NCI-H2081 (cell line): ENCODE measurements at places on chromosomes 1 and 21.

DNA sequence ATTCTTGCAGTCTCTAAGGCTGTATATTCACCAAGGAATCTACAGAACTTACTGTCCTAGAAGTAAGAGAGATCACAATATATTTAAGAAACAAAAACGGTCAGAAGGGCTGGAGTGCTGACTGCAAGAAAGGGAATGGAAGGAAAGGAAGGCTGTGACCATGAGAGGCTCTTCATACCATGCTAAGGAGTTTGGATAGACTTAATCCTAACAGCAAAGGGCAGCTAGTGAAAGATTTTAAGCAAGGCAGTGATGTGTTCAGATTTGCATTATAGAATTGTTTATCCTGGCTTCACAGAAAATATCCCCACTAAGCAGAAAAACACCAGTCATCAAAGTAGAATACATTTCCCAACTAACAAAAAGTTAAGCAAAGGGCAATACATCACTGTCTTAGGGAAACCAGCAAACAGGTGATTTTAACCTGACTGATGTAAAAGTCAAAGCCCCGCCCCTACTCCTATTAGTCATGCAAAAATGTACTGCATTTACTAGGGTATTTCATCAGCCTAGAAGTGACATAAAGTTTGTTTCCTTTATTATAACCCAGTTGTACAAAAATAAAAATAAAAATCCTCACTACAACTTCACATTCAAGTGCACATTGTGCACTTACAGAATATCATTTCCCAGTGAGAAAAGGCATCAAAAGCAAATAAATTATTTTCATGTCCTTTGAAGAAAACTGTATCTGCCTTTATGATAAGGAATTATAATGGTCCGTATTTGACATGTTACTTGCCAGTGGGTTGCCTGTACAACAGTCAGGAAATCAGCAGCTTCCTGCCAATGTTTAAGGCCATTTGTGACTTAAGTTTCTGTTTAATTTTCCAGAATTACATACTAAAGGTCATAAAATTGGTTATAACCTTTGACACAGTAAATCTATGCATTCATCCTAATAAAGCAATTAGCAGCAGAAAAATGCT is 17.2 kb downstream of the JAK1 start:
- DNase-seq = no peak

GRCh38 chr1:28917757-28918118 is 3.4 kb downstream of the EPB41 start:
- no peak for DNase-seq

DNA sequence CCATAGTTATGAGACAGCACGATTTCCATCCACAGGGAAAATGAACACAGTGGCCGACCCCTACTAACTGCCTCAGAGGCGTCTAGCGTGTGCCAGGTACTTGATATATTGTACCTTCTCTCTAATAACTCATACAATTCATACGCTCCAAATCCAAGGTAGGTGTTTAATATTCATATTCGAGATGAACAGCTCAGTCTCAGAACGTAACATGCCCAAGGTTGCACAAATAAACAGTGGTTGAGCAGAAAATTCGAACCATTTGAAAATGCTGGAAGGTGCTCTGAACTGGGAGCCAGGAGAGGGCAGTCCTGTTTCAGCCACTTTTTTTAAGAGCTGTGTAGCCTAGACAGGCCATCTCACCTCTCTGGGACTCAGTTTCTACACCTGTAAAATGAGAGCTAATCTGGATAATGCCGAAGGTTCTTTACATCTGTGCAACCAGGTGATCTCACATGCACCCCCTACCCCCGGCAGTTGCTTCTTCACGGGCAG is 7.9 kb downstream of the SLC45A3 start:
- DNase-seq = no peak

DNA sequence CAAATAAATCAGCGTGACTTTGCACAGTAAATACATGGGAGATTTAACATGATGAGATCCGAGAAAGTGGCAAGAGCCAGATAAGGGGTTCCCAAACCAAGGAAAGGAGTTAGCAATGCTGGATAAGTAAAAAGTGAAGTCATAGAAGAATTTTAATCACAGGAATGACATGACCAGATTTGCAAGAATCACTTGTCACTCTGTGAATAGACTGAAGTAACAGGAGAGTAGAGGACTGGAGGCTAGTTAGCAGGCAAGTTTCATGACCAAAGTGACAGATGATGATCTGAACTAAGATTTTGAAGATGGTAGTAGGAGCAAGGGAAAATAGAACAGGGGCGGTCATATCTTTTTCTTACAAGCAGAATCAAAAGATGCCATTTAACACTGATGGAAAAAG is 8.4 kb downstream of the CFH start:
- no peak for DNase-seq

- no peak for DNase-seq
Measured at GRCh38 chr21:42426876-42427480, 23.3 kb downstream of the UBASH3A start.

DNA sequence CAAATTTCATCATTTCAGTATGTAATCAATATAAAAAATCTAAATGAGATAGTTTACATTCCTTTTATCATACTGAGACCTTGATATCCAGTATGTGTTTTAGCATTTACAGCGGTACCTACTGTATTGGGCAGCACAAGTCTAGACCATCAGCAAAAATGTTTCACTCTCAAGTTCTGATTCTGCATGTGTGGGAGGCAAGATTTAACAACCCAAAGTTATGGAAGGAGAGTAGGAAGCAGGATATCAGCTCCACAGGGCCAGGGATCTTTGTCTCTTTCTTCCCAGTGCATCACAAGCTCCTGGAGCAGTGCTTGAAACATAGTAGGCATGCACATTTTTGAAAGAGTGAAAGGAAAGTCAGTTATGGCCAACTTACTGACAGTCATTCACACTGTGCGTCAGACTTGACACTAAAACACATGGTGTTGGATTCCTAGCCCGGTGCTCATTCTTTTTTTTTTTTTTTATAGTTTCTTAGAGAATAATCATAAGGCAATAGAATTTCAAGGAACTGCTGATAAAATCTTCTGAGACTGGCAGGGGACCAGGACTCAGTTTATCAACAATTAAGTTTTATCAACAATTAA is 6.1 kb downstream of the TENT5C start:
- DNase-seq = no peak

- DNase-seq = no peak
Measured at GRCh38 chr1:209249280-209249670, 334.2 kb upstream of the CAMK1G start.

GRCh38 chr21:35201288-35201687 is 152.2 kb upstream of the RUNX1 start:
- no peak for DNase-seq

DNA sequence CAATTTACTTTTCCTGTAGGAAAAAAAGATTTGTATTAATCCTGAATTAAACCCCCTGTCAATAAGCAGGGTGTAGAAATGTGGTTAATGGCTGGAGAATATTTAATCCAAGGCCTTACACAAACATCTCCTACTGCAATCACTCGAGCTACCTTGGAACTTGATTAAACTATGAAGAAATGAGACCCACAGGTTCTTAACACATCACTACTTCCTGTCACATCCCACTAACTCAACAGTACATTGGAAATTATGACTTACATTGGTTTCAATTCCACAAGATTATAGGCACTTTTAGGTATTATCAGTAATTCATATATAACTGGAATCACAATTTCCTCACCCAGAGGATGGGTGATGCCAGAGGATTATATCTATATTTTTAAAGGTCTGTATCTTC is 480.3 kb downstream of the MRPL39 start:
- no peak for DNase-seq

GRCh38 chr1:239891621-239892358 is 199.9 kb upstream of the FMN2 start:
- DNase-seq = no peak

- DNase-seq = no peak
Measured at GRCh38 chr1:108533351-108534083, 26.4 kb upstream of the EEIG2 start.

DNA sequence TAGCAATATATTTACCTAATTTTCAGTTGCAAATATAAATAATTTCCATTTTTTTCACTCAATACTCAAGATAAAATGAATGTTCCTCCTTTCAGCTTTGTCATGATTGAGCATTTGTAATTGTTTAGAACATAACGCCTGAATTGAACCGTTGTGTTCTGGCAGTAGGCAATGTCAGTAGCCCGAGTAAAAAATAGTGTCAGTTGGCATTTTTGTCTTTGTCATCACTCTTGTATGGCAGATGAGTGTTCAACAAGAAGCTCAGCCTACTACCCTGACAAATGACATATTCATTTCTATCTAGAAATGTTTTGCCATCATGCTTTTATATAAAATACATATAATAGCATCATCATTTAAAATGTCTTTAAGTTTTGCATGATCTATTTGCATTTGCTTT is 691.4 kb upstream of the NCAM2 start:
- DNase-seq = no peak

GRCh38 chr1:66396212-66396890 is 137.6 kb upstream of the SGIP1 start:
- DNase-seq = no peak

DNA sequence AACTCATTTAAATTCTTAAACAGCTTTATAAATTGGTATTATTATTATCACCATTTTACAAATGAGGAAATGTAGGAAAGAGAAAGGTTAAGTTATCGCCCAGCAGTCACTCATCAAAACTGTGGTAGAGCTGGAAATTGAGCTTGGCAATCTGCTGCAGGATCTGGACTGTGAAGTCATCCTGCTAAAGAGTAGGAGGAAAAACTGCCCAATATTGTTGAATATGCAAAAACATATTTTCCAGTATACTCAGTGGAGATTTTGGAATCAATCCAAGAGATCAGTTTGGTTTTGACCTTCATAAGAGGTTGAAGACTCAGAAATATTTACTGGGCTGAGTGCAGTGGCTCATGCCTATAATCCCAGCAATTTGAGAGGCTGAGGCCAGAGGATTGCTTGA is 16.9 kb upstream of the RC3H1 start:
- no peak for DNase-seq

DNA sequence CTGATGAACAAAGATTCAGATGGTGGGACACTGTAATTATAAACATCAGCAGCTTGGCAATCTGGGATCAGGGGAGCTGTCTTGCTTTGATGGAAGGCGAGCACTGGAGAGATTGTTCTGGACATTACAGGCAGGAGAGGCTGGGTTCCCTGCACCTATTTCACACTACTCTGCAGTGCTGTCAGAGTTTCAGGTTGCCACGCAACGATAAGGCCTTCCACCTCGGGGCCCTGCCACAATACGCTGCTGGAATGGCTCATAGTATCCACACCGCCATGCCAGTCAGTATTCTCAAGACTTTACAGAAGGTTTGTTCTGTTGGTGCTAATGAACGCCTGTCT is 96.8 kb downstream of the GLIS1 start:
- no peak for DNase-seq

DNA sequence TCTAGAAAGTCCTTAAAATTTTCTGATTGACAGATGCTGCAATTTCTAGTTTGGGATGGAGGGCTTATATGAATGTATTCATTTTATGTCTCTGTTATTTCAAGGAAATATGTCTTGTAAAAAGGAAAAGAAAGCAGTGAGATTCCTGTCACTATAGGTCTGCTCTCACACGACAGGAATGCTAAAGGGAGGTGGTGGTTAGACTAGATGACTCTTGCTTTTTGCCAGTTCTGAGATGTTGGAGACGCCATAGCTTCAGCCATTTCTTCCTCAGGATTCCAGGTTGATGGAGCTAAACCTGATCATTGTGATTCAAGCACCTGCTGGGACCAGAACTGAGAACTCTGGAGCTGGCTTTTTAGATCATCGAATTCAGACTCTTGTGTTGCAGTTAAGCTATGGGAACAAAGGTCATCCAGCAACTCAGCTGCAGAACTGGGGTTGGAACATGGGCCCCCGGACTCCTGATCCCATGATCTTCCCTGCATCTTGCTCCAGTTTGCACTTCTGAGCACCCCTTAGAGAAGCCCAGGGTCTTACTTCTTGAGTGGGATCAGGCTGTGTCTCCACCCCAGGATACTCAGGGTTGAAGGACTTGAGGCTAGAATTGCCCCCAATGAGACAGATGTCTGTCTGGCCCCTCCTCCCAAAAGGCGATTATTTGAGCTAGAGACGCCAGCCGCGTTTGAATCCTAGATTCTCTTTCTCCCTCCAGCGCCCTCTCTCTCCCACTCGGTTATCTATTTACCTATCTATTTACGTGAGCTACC is 46.7 kb upstream of the FOXO6 start:
- DNase-seq = no peak
